DMS153 (cell line): ENCODE measurements at places on chromosomes 3 and 15.

DNA sequence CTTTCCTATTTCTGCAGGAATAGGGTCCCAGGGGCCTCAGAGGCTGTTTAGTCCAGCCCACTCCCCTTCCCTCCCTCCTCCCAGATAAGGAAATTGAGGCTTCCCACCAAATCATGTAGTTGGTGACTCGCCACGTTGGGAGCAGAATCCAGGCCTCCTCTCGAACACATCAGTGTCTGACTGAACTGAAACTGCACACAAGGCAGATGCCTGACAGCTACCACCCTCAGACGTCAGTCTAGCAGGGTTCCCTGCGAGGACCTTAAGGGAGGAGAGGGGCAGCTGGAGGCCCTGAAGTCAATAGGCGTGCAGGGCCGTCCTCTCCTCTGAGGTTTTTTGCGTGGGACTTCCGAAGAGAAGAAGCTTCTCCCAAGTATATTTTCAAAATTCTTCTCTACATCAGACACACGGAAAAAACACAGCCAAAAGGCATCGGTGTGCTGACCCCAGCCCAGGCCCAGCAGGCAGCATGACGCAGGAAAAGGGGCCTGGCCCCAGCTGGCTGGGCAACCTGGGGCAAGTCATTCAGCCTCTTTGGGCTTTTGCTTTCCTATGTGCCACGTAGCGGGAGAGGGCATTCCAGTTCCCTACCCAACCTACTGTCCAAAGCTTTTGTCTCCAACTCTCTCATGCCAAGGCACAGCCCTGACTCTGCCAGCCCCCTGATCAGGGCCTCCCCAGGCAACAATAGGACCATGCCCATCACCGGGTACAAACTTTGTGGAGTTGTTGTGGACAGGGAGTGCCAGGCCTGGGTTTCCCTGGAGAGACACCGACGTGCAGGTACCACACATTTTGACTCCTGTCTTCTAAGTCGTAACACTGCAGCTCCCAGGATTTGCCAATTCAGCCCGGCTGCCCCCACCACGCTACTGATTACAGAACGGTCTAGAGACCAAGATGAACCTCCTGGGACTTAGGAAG lies 283.1 kb downstream of the XXYLT1 start:
- no peak for DNase-seq

- no peak for DNase-seq
These were observed 218.0 kb downstream of the ZNF385D start for GRCh38 chr3:21533002-21533401.

DNA sequence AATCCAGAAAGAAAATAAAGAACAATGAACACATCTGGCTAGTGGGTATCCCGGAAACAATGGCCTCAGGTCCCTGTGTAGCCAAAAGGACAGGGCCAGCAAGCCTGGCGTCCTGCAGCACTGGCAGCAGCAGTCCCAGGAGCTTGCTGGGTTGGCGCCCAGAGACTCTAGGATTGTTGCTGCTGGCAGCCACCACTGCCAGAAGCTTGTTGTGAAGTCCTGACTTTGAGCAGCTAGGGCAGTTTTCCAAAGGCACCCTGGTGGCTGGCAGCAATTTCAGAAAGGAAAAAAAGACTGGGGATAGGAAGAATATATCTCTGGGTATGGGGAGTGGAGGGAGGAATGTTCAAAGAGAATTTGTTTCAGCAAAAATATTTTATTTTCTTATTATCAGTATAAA lies 11.3 kb downstream of the SHQ1 start:
- no peak for DNase-seq

DNA sequence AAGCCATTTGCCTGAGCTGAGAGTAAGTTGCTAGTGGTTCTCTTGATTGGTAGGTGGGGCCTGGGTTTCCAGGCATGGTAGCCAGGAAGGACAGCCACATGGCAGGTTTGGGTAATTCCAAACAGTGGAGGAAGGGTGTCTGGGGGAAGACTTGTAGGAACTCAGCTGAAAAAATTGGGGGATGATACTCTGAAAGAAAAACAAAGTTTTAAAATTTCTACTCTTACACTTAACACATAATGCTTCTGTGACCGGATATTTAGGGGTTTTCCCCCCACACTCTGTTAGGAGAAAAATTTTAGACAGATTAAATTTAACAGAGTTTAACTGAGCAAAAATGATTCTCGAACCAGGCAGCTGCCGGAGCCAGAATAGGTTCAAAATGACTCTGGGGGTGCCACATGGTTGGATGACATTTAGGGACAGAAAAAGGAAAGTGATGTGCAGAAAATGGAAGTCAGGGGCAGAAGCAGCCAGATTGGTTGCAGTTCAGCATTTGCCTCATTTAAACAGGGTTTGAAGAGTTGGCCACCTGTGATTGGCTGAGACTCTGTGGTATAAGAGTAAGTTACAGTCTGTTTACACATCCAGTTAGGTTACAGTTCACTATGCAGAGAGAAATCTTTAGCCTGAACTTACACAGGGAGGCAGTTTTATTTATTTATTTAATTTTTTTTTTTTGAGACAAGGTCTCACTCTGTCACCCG lies 8.1 kb downstream of the B2M start:
- DNase-seq = no peak

DNA sequence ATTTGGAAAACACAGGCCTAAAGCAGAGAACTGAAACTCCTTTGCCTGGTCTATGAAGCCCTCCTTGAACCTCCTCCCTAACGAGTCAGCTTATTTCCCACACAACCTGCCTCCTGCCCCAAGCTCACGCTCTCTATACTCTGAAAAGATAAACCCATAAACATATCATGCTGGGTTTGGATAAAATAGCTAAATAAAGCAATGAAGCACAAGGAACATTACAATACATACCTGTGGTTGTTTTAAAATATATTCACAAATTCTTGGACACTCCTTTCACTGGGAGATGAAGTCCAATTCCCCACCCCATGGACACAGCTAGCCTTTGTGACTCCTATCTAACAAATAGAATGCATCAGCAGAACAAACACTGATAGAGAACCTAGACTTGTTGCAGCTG lies 98.2 kb downstream of the PLCH1 start:
- no peak for DNase-seq

DNA sequence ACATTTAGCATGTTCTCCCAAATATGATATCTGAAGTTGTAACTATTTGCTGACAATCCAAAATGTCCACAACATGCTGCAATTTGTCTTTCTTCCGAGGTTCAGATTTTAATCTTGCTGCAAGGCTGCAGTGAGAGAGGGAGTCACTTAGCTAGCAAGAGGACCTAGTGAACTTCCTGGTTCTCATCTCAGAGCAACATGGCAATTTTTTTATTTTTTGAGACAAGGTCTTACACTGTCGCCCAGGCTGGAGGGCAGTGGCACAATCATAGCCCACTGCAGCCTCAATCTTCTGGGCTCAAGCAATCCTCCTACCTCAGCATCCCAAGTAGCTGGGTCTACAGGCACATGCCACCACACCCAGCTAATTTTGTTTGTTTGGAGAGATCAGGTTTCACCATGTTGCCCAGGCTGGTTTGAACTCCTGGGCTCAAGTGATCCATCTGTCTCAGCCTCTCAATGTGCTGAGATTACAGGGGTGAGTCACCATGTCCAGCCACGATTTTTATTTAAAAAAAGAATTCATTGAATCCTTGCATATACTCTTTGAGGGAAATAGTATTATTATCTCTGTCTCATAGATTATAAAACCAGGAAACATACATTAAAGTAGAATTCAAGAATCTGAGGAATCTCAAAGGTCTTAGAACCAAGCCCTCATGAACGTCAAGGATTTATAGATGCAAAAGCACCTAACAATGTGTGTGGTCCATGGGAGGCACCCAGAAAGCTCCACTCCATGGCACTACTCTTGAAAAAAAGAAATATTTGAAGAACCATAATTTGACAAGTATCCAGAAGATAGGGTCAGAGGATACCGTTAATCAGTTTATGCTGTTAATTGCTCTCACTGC lies 9.1 kb downstream of the HDC start:
- no peak for DNase-seq

DNA sequence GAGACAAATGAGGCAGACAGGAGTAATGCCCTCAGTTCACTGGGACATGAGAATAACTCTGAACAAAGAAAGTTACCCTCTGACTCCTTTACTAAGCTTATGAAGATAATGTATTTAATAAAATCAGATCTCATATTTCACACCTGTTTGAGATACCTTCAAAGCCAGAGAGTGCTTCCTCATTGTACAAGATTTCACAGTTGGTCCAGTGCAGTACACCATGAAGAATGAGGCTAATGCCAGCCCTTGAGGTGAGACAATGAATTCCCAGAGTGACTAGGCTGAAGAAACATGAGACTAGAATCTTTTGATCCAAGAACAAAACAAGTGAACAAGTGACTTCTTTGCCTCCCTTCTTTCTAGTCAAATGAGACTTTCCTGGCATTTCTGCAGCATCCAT lies 1133.8 kb downstream of the TUSC7 start:
- no peak for DNase-seq

GRCh38 chr3:128320551-128321340 lies 145.9 kb downstream of the DNAJB8 start:
- DNase-seq = no peak

DNA sequence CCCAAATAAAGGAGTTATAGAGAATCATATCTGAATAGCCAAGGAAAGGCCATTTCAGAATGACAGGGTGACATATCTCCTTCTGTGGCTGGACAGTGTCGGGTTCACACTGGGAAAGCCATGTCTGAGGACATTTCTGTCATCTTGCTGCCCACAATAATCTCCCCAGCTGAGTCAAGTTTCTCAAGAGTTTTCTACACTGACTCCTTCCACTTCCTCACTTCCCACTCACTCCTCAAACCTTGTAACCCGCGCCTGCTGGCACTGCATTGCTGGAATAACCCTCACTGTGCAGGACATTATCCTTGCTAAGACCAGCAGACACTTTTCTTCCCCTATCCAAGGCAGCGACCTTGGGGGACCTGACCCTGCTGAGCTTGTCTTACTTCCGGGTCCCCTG lies 5.3 kb upstream of the INSYN1 start:
- no peak for DNase-seq

GRCh38 chr3:148924562-148924961 lies 59.5 kb downstream of the CPA3 start:
- DNase-seq = no peak

DNA sequence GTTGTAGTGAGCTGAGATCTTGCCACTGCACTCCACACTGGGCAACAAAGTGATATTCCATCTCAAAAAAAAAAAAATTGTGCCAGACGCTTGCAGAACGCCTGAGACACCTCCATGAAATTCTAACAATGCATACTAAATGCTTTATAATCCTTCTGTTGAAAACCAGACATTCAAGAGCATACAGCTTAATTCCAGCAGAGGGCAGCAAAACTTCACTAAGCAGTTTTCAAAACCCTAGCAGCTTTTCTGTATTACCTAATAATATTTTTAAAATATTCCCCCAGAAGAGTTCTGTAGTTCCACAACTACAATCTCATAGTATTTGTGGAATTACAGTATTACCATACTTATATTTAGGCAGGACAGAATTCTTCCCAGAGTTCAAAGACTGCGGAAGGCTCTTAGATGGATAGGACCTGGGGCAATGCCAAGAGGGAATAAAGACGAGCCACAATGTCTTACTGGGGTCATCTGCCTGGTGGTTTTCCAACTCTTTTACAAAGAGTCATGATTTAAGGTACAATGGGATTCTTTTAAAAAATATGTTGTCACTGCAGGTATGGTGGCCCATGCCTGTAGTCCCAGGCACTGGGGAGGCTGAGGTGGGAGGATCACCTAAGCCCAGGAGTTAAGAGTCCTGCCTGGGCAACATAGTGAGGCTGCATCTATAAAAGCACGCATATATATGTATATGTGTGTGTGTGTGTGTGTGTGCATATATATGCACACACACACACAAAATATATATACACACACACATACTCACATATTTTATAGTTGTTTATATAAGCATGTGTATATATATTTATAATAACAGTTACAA lies 19.6 kb upstream of the TASOR start:
- peak; percentile 4 for DNase-seq

- DNase-seq = no peak
These were observed 11.8 kb upstream of the ARL8B start for GRCh38 chr3:5110337-5110736.

GRCh38 chr3:197021729-197022404 lies 7.8 kb downstream of the MELTF start:
- DNase-seq = no peak

DNA sequence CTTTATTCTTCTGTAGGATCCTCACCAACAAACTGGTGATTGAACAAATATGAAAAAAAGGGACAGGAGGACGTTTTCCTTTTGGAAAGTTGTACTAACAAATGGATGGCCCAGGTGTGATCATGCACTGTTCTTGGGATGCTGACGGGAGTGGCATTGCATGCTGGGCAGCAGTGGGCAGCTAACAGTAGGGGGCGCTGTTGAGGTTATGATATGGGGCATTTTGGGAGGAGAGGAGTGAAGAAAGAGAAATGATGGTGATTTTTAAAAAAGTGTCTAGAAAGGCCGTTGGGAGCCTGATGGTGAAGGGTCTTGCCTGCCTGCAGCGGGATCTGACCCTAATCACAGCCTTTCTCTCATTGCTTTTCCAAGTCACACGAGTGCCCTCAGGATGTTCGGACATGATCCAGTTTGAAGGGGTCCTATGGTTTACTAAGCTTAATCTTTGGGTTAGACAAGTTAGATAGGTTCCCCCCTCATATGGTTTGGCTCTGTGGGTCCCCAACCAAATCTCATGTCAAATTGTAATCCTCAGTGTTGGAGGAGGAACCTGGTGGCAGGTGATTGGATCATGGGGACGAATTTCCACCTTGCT lies 46.2 kb upstream of the PRTG start:
- no peak for DNase-seq

- no peak for DNase-seq
These were observed 12.2 kb upstream of the SACM1L start for GRCh38 chr3:45677033-45677446.

GRCh38 chr3:153210146-153210545 lies 48.1 kb downstream of the RAP2B start:
- no peak for DNase-seq

GRCh38 chr3:52218454-52218853 lies 7.0 kb downstream of the TLR9 start:
- no peak for DNase-seq

DNA sequence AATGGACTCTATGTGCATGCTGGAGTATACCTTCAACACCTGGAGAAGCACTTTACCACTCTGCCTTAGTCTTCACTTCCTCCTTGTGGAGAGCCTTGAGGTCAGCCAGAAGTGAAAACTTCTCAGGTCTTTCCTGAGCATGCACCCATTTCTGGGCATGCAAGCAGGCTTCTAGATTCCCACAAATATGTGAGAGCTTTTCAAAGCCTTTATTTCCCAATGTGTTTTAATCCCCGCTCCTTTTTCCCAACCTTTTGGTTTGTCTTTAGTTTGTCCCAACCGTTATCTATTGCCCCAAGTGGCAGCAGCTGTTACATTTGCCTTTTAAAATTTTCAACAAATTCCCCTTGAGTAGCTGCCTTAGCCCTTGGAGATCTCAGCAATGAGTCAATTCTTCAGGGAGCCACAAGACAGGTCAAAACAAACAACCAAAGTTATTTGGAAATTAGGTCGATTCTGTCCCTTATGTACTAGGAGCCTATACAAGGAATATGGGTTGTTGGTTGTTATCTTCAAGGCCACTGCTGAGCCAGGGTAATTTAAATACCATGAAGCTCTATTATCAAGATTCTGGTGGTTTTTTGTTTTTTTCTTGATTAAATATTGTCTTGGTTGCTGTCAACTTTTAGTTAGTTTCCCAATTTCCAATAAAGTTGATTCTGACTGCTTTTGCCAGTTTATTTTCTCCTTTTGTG lies 44.4 kb downstream of the LSM3 start:
- DNase-seq = no peak
